ENCODE measurements at places on chromosomes 3 and 15.
A peak's percentile ranks its signal among the peaks of the same experiment; 100 is the strongest.

DNA sequence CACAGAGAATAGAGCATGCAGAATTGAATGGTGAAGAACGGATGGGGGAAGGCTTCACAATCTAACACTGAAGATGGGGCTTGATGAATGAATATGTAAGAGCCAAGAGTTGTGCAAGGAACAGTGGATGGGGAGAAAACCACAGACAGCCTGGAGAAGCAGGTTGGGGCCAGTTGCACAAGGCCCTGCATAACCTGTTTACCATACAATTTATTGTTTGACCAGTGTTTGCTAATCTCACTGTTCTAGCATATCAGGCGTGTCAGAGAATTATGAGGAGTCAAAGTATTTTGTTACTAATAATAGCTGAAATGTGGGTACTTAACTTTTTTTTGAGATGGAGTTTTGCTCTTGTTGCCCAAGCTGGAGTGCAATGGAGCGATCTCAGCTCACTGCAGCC is 36.4 kb downstream of the LINS1 start:
- no peak for DNase-seq

DNA sequence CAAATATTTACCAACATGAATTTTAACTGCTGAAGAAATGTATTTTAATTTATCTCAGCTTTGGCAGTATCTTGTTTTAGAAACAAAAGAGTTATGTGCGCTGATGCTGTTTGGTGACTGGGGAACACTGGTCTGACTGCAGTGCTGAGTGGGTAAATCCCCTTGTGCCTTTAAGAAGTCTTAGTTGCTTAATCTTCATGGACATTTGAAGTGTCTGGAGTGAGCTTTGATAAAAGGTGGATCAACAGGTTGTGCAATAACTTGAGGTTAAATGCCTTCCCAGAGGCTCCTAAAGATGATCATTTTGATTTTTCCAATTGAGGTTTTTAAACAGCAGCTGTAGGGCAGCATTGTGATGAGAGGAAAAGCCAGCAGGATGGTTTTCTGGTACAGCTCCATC is 68.7 kb downstream of the TP63 start:
- DNase-seq, result no peak

- DNase-seq, result no peak
These were observed 81.2 kb downstream of the PLCH1 start for GRCh38 chr3:155663467-155664212.

- DNase-seq, result no peak
These were observed 79.6 kb downstream of the DIPK2A start for GRCh38 chr3:144051211-144051610.

GRCh38 chr15:44066211-44066827 is 128.8 kb downstream of the FRMD5 start:
- DNase-seq, result peak; percentile 62

GRCh38 chr15:80572337-80572736 is 122.8 kb upstream of the ABHD17C start:
- no peak for DNase-seq

GRCh38 chr3:99947356-99947755 is 129.7 kb downstream of the CMSS1 start:
- DNase-seq, result no peak

DNA sequence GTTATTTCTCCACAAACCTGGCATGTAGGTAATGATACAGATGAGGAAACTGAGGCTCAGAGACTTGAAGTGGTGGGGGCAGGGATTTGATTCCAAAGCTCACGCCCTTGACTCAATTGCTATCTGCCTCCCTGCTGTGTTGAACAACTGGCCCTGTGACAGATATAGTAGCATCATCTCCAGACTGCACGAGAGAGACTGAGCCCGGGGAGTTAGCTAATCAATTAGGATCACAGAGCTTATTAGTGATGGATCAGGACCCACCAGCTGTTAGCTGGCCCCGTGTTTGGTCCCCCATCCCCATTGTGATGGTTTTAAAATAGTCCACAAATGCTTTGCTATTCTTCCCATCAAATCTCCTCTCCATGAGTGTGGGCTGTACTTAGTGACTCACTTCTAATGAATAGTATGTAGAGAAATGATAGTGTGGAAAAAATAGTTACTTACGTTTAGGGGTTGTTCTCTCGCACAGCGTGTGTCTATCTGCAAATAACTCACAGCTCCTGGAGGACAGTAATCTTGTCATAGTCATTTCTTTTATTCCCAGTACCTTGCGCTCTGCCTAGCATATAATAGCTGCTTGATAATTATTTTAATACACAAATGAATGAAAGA is 74.4 kb upstream of the KLF13 start:
- DNase-seq, result no peak

DNA sequence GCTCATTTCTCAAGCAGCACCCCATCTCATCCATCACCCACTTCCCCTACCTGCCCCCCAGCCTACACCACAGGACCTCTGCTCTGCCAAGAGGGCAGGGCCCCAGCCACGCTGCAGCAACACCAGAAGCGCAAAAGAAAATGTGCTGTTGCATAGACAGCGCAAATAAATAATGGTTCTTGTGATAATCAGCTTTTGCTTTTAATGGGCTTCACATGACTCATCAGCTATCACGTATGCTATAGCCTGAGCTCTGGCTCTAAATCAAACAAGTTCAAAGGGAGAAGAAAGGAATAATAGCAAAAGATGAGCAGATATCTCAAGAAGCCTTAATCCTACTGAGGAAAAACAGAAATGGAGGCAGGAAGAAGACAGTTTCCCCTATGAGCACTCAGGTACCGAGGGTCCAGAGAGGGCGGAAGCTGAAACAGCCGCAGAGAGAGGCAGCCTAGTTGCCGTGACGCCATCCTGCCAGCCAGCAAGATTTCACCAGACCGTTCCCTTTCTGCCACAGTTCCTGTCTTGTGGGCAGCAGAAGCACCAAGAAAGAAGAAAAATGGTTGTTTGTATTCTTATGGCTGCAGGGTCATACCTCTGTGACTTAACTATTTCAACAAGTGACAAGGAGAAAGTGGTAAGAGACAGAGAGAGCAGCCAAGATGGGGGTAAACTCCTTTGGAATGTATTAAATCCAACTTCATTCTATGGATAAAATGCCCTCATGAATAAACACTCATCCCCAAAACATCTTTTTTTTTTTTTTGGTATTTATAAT is 22.0 kb downstream of the RAB27A start:
- DNase-seq, result peak; percentile 82

GRCh38 chr3:12487786-12488185 is 3.5 kb downstream of the TSEN2 start:
- DNase-seq, result no peak

- no peak for DNase-seq
These were observed 12.1 kb downstream of the CORO2B start for GRCh38 chr15:68590721-68591389.

GRCh38 chr3:150006794-150007193 is 36.1 kb upstream of the PFN2 start:
- DNase-seq, result no peak

GRCh38 chr3:56980798-56981390 is 79.6 kb upstream of the SPATA12 start:
- peak; percentile 59 for DNase-seq

DNA sequence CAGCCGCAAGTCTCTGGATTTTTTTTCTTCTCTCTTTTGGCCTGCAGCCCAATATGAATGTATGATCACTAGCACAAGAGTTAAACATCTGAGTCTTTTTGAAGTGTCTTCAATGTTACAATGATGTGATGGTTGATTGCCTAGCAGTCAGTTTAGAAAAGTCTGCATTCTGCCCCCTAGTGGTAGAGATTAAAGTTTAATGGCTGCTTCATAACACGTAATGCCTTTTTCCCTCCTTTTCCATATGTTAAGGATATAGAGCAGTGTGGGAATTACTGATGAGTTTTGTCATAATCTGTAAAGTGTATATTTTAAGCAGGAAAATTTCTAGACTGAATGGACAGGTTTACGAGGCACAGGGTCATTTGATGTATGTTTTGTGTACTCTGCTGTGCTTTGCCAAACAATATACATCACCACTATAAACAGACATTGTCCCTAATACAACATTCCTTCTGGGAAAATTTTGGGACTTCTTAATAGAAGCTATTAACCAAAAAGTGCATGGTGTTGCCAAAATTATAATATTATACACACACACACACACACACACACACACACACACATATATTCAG is 1038.5 kb upstream of the NR2F2 start:
- no peak for DNase-seq

GRCh38 chr3:197019021-197019420 is 10.6 kb downstream of the MELTF start:
- no peak for DNase-seq

DNA sequence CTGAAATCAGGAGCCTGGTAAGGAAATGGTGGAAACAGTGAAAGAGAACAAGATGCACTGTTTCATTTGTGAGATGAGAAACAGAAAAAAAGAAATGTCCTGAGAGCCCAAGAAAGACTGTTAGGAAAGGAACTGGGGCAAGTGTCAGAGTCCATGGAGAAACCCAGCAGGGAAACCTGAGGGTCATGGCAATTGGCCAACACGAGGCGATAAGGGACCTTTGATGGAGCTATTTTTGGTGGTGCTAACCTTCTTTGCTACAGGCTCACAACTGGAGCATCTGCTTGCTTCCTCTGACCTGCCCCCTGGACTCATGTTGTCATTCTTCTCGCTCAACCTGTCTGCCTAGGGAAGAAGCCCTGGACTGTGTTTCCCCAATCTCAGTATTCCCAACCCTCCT is 4.2 kb upstream of the TMEM41A start:
- no peak for DNase-seq

GRCh38 chr3:38017445-38018295 is 11.8 kb downstream of the PLCD1 start:
- no peak for DNase-seq

- no peak for DNase-seq
These were observed 210.5 kb downstream of the FOXP1 start for GRCh38 chr3:71372911-71373637.

DNA sequence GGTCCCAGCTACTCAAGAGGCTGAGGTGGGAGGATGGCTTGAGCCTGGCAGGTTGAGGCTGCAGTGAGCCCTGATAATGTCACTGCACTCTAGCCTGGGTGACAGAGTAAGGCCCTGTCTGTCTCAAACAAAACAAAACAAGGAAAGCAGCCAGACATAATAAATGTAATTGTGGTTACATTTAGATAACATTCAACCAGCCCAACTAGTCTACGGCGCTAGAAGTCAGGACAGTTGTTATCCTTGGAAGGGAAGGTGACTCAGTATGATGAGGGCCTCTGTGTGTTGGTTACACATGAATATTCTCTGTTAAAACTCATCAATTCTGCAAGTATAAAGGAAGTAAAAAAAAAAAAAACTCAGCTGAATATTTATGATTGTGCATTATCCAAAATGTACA is 27.0 kb upstream of the CSPG5 start:
- DNase-seq, result no peak

DNA sequence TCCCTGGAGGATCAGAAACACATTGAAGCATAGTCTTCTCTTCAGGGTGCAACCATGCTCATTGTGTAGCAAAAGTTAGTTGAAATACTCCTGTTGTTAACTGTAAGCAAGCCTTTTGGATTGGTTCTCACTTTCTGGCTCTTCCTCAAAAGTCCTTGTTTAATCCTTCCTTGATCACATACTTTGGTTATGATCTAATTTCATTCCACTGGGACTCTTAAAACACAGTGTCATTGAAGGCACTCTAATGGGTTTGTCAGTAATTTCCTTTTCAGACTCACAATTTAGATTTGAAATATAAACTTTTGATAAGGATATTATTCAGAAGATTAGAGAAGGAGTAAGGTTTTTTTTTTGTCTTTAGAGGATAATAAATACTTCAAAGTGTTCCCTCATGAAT is 451.7 kb upstream of the SGO1 start:
- DNase-seq, result no peak

GRCh38 chr3:153974614-153975013 is 146.6 kb upstream of the ARHGEF26 start:
- no peak for DNase-seq

GRCh38 chr3:90011131-90011530 is 903.7 kb downstream of the EPHA3 start:
- DNase-seq, result no peak

GRCh38 chr3:54536450-54536849 is 391.4 kb downstream of the LRTM1 start:
- DNase-seq, result no peak
